ENCODE measurements at places on chromosomes 5 and 9.

- DNase-seq = peak; percentile 87
Measured at GRCh38 chr9:124297551-124297901, 39.8 kb downstream of the NEK6 start.

DNA sequence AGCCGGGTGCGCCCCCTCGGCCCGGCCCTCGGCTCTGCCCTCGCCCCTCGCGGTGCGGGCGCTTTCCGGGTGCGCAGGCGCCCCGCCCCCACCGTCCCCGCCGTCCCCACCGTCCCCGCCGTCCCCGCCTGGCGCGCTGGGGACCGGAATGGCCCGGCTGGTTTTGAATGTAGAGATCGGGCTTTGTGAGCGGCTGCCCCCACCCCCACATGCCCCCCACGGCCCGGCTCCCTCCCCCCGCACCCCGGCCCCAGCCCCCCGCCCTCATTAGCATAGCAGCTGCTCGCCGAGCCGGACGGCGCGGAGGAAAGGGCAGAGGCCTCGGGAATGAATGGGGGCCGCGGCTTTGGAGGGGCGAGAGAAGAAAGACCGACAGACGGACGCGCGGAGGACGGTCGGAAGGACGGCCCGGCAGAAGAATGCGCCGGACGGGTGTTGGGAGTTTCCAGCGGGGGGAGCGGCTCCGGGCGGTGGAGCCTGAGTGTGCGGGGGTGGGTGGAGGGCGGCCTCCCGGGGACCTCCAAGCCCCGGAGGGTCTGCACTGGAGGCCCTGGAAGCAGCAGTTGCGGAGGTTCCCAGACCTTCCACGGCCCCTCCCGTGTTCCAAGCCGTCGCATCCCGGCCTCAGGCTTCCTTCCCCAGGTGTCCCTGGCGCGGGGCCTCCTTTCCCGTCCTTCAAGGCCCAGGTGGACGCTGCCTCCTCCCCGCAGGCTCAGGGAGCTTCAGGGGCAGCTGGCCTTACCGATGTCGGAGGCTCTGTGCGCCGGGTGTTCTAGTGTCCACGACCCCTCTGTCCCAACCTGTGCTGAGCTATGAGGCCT lies 6.0 kb downstream of the NRARP start:
- DNase-seq = no peak

- DNase-seq = no peak
Measured at GRCh38 chr5:137825165-137825564, 42.5 kb upstream of the MYOT start.

- no peak for DNase-seq
Measured at GRCh38 chr9:87749335-87750035, 23.6 kb downstream of the CTSL start.

- DNase-seq = no peak
Measured at GRCh38 chr5:95615164-95615467, 4.8 kb upstream of the GPR150 start.

GRCh38 chr5:34923694-34924461 lies 5.5 kb upstream of the DNAJC21 start:
- peak; percentile 84 for DNase-seq
